Activated T-cell treated with anti-CD3 and anti-CD28 coated beads, Interleukin-2, amount 50 U/mL, for 72 hours (primary cell): ENCODE measurements at places on chromosomes 16 and 17. TPM values are rescaled to one million over a fixed set of nuclear protein-coding genes. Genes with fewer than 3 reads are reported as not detected.

DNA sequence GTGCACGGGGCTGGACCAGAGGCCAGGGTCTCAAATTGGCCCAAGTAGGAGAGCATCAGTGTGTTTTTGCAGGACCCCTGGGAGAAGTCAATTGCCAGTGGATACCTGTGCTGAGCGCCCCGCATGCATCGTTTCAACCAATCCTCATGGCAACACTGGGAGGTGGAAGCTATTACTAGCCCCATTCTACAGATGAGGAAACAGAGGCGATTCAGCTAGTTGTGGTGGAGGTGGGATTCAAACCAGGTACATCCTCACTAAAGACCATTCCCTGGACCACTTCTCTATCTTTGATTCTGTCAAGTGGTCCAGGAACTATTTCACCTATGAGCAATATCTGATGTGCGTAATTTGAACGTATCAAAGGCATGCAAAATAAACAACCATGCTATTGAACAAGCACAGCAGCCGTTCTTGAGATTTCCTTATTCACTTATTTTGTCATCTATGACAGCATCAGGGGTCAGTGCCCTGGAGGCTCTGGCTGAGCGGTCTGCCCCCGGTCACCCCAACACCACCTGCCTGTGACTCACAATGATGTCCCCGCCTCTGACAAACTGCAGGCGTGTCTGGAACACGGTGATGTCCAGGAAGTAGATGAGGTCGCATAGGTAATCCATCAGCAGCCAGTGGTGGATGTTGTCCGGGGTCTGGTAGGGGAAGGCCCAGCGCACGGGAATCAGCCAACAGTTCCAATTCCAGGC, 54.0 kb downstream of the CNGB1 start:
- no peak for DNase-seq
- no peak overlapping the region for H3K4me3 ChIP-seq
- H3K4me1 ChIP-seq, result no peaks in the 10 kb centered on the region
- H3K27me3 ChIP-seq, result no peaks in the 10 kb centered on the region
- no peak overlapping the region for H3K27ac ChIP-seq

Gene MLX
- 38.8 TPM for total RNA-seq

Gene ZNF286A
- 26.8 TPM for total RNA-seq

GRCh38 chr17:2157081-2157480, 102.2 kb downstream of the HIC1 start:
- DNase-seq, result no peak
- peaks cover 23% of the 10 kb centered on the region for H3K4me1 ChIP-seq
- H3K27ac ChIP-seq, result no peak overlapping the region
- H3K36me3 ChIP-seq, result peaks cover 8% of the 10 kb centered on the region
- no peaks in the 10 kb centered on the region for H3K27me3 ChIP-seq
- no peak overlapping the region for H3K4me3 ChIP-seq

Gene PSMD12
- 75.2 TPM for total RNA-seq

GRCh38 chr17:72705905-72706395, 386.5 kb downstream of the SLC39A11 start:
- peak overlapping the region; percentile 39 for H3K4me3 ChIP-seq
- no peak for DNase-seq
- peaks cover 12% of the 10 kb centered on the region for H3K36me3 ChIP-seq
- peak overlapping the region; percentile 73 for H3K27ac ChIP-seq

Gene CLEC3A
- not detected for total RNA-seq
